ENCODE measurements at places on chromosomes 7 and 10.
A peak's percentile ranks its signal among the peaks of the same experiment; 100 is the strongest.

GRCh38 chr7:17184805-17185689 is 113.4 kb upstream of the AHR start:
- no peak for DNase-seq

- DNase-seq: no peak
These were observed 8.8 kb downstream of the NXPH1 start for GRCh38 chr7:8442051-8442813.

DNA sequence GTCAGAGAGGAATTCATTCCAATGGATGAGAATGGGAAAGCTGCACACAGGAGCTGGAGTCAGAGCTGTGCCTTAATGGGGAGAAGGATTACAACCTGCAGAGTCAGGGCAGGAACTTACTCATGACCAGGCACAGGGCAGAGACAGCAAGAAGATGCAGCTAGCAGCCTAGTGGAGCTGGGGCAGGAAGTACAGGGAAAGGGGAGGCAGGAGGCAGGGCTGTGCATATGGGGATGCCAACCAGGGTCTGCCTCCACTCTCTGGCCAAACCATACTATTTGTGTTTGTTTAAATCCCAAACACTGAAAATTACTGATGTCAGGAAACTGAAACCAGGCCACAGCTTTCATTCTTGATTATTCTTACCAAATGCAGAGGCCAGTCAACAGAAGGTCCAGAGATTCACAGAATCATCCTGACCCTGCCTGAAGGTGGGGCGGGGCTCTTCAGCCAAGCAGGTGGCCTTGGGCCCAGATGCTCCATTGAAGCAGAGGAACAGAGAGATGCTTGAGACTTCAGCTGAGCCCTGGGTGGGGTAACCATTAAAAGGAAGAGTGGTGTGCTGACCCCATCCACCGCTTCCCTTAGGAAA is 461.9 kb downstream of the KCNMA1 start:
- no peak for DNase-seq

DNA sequence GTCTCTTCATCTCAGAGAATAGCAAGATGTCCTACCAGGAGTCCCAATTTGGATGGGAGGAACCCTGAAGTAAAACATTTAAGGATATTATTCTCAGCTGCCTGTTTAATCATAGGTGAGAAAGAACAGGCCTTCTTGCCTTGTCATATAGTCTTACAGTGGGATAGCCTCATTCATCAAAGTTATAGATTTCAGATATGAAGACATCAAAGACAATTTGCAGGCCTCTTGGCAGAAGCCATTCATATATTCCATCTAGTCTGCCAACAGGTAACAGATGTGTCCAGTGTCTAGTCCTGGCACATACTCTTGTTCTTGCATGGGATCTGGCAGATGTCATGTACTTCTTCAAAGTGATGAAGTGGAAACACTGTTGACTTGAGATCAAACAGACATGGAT is 601.3 kb upstream of the GHITM start:
- DNase-seq: no peak

DNA sequence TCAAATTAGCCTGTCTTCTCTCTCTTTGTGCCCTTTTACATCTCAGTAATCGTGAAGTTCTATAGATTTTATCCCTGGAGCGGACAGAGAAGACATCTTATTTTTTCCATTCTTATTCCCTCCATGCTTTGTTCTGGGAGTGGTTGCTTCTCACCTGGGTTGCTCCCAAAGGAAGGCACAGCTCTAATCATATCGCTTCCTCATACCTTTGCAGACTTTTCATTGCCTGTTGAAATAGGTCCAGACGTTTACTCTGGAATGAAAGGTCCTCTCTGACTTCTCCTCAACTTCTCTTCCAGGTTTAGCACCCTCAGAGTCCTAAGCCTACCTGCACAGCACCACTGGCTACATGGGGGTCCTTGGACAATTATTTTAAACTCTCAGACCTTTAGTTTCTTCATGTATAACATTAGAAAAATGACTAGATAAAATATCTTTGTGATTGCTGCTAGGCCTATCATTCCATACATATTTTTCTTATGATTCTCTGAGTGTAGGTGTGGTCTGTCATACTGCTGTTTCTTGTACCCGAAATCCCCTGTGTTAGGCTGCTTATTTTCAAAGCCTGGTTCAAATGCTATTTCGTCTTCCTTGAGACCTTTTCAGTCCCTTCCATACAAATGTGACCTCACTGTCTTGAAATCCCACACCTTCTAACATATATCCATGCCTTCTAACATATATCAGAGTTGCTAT is 418.1 kb downstream of the GFRA1 start:
- DNase-seq: no peak

GRCh38 chr10:106573106-106573505 is 591.4 kb downstream of the SORCS1 start:
- no peak for DNase-seq

DNA sequence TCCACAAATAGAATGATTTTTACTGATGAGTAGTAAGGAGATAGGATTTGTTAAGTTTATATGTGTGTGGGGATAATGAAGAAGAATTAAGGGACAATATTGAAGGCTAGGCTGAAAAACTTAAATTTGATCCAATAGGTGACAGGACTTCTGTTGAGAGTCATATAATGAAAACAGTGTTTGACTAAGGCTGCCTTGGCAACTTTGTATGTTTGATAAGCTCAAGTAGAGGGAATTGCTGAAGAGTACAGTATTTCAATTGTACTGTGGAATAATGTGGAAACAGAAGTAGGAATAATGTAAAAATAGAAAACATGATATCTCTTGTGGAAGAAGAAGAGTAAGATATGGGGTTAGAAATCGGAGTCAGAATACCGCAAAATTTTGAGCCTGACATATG is 10.5 kb downstream of the R3HCC1L start:
- DNase-seq: no peak

GRCh38 chr7:47307311-47307710 is 274.6 kb downstream of the TNS3 start:
- DNase-seq: no peak

DNA sequence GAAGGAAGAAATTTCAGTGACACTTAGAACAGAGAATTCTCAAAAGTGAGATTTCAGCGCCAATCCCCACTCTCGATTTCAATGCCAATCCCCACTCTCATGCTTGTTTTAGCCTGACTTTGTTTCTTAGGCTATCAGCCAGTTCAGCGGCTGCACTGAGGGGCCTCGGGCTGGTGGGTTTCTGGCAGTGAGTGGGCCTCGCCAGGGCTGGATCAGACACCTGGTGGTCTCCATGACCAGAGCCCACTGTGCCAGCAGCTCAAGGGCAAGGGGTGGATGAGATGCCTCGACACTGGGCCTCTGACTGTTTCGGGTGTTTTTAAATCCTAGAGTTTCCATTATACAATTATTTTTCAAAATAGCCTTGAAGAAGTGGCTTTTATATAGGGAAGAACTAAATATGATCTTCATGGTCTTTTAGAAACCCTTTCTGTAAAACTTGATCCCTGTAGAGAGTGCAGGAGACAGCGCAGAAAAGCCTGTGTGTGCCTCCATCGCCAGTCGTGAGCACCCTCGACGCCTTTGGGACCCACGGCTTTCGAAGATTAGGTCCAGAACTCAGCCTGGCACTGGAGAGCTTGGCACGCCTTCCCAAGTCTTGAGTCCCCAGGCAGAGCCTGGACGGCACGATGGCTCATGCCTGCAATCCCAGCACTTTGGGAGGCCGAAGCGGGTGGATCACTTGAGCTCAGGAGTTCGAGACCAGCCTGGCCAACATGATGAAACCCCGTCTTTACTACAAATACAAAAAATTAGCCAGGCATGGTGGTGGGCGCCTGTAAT is 76.2 kb downstream of the INPP5A start:
- peak; percentile 64 for DNase-seq

GRCh38 chr10:31709476-31709875 is 219.2 kb downstream of the ARHGAP12 start:
- no peak for DNase-seq

DNA sequence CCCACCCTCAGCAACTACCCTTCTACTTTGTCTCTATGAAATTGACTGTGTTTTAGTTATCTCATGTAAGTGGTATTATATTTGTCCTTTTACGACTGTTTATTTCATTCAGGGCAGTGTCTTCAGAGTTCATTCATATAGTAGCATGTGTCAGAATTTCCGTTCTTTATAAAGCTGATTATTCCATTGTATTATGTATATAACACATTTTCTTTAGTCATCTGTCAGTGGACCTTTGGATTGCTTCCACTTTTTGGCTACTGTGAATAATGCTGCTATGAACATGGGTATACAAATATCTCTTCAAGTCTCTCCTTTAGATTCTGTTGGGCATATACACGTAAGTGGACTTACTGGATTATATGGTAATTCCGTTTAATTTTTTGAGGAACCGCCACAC is 14.5 kb downstream of the SLF2 start:
- no peak for DNase-seq

GRCh38 chr10:51224671-51225161 is 150.4 kb downstream of the PRKG1 start:
- no peak for DNase-seq

GRCh38 chr7:149723795-149724495 is 49.4 kb downstream of the ZNF467 start:
- peak; percentile 26 for DNase-seq

- no peak for DNase-seq
These were observed 792 bp downstream of the ZNF746 start for GRCh38 chr7:149496642-149497391.

DNA sequence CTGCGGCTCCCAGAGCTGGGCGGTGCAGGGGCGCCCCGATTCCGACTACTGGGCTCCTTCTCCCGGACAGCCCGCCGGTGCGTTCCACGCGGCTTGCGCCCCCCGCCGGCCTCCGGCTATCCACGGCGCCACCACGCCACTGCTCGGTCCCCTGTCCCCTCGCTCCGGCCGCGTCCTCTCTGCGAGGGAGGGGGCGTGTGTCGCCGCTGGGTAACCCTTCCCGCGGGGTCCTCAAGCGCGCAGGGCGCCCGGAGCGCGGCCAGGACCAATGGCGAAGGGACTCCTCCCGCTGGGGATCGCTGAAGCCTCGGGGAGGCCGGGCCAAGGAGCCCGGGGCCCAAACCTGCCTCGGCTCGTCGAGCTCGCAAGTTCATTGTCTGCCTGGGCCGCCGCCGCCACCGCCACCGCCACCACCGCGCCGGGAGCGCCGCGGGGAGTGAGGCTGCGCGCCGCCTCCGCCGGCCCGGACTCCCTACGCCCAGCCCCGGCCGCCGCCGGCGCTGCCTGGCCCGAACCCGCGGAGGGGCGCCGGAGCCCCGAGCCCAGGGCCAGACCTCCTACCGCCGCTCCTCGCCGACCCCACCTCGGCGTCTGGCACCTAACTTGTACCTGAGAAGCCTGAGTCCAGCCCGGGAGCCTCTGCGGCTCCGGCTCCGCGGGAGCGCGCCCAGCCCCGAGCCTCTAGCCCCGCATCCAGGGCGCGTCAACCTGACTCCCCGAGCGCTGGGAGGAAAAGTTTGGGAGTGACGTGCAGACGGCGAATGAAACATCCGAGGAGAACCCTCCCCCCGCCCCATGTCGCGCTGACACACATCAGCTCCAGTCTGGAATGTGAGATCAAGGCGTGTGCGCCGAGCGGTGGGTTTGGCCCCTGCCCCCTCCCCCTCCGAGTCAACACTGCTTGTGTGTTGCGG is at the start of gene CHST15:
Gene CHST15 (minus strand): TSS at position 739 of the 914 bp plus-strand sequence. CDS start 47,386 bp downstream, outside the sequence.
- peak; percentile 90 for DNase-seq

GRCh38 chr7:135169141-135169963 is 1.2 kb downstream of the CYREN start:
- DNase-seq: no peak

GRCh38 chr10:131621784-131622624 is 278.8 kb upstream of the PPP2R2D start:
- no peak for DNase-seq

GRCh38 chr7:52211930-52212329 is 823.5 kb upstream of the POM121L12 start:
- DNase-seq: no peak

DNA sequence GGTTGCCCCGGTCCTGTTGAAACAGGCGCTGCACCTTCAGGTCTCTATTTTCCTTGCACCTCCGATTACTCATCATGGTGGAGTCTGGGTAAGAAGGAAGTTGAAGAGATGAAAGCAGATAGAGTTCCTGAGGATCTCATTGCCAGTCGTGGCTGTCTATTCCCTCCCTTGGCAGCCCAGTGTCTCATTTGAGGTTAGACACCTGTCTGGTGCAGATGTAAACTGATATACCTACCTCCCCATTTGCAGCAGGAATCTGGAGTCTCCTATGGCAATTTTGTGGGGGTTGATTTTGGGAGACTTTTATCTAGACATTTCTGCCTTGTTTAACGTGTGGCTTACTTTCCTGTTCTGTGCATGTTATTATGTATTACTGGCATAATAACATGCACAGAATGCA is 212.1 kb downstream of the BICC1 start:
- no peak for DNase-seq

DNA sequence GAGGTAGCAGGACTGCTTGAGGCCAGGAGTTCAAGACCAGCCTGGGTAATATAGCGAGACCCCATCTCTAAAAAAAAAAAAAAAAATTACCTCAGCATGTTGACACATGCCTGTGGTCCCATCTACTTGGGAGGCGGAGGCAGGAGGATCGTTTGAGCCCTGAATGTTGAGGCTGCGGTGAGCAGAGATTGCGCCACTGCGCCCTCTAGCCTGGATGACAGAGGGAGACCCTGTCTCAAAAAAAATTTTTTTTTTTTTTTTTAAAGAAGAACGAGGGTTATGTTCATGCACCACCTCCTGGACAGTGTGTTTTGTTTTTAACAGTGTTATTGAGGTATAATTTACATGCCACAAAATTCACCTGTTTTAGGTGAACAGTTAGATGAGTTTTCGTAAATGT is 51.1 kb upstream of the SEPHS1 start:
- no peak for DNase-seq

- DNase-seq: no peak
These were observed 19.9 kb downstream of the NEUROD6 start for GRCh38 chr7:31320675-31321074.

- no peak for DNase-seq
These were observed 211.3 kb downstream of the CXCL12 start for GRCh38 chr10:44173608-44173894.

- peak; percentile 35 for DNase-seq
These were observed 469.8 kb downstream of the PLXNA4 start for GRCh38 chr7:132106491-132106890.

DNA sequence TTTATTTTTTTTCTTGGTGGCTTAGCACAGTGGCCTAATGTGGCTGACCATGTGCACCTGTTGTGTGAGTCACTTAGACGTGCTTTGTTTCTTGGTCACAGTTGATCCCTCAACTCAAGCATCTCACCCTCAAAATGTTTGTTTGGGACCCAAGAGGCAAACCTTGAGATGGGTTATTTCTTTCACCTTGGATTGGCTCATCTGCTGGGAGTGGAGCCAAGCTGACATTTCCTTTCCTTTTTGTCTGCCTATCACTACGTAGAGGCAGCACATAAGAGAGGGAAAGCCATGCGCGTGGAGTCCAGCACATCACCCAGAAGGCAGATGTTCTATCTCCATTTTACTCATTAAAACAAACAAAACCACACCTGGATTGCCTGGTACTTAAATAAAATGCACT is 6.4 kb upstream of the PRKCQ start:
- DNase-seq: no peak

DNA sequence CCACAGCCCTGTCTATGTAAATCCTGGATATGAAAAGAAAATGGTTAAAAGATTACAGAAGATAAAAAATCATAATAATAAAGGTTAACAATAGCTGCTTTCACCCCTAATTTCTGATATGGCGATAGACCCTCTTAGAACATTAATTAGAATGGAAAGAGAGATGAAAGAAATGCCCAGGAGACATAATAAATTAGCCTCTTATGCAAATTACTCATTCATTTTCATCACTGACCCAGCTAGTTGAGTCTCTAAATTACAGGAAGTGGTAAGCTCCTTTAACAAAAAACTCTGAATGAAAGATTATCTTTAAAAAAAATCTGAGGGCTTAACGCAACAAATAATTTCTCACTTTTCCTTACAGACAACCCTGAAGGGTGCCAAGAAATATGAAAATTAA is 12.4 kb downstream of the GFRA1 start:
- DNase-seq: no peak
